Thoracic aorta (tissue), 2 donors: ENCODE measurements at places on chromosomes 2 and 18.

GRCh38 chr18:36745219-36745975 lies 83.4 kb downstream of the TPGS2 start:
- DNase-seq: no peak

GRCh38 chr18:78857314-78858150 lies 122.1 kb upstream of the SALL3 start:
- DNase-seq: no peak

DNA sequence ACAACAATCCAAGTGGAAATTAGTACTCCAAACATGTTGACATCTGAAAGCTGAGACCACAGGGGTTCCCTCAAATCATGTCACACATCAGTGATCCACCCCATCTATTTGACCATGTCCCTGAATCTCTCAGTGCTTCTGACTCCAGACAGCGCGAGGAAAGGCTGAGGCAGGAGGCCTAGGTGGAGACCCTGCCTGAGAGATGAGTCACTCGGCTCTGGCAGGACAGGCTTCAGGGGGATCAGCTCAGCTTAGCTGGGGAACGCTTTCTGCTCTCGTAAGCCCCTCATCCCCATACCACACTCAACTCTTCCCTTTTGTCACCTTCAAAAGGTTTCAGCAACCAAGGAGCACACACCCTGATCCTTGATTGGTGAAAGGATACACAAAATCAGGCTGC lies 5.8 kb upstream of the FAM228A start:
- no peak for DNase-seq

DNA sequence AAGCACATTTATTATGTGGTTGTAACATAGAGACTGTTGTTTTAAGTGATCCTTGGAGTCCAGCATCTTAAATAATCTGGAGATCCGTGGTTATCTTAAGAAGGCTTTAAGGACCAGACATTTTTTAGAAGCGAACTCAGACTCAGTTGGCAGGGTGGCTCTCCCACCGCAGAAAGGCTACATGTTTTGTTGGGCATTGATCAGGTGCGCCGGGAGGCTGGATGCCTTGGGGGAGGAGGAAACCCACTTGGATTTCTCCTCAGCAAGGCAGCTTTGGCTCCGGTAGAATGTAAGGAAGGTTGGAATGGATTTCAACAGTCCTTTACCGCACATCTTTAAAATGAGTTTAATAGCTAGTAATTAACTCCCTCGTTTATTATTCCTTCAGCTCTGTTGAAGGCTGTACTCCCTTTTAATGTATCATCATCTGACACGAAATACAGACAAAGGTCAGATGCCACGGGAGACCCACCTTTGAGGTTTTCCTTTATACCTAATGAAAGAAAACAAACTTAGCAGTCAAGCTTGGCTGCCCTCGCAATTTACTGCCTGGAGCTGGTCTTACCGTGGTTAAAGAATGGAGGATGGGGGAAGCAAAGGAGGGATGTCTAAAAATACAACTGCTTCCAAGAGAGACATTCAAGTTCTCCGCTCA lies 1.2 kb downstream of the TMEM200C start:
- no peak for DNase-seq

- DNase-seq: no peak
These were observed 120.9 kb downstream of the TMEFF2 start for GRCh38 chr2:192073878-192074277.

DNA sequence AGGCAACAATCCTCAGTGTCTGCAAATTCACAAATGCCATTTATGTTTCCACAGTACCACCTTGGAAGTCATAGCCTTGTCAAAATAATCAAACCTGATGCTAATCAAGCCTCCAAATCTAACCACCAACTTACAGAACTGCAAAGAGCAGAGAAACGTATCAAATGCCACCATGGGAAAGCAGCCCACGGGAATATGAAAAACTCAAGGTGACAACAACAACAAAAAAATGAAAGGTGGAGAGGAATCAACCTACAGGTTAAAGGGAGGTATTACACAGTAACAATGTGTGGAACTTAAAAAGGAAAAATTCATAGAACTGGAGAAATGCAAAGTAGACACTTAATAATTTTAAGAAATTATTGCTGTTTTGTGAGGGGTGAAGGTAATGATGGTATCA lies 46.7 kb downstream of the CD226 start:
- DNase-seq: no peak
